CD4-positive, alpha-beta T cell treated with Interleukin-1 beta for 1 hour (primary cell): ENCODE measurements at places on chromosomes 16 and 17.

GRCh38 chr16:27379919-27380318 lies 22.1 kb upstream of the IL21R start:
- no peak for DNase-seq

GRCh38 chr17:43578699-43579565 lies 32.8 kb upstream of the ETV4 start:
- peak; percentile 29 for DNase-seq

GRCh38 chr17:41334385-41335305 lies 16.0 kb downstream of the KRT33A start:
- no peak for DNase-seq

DNA sequence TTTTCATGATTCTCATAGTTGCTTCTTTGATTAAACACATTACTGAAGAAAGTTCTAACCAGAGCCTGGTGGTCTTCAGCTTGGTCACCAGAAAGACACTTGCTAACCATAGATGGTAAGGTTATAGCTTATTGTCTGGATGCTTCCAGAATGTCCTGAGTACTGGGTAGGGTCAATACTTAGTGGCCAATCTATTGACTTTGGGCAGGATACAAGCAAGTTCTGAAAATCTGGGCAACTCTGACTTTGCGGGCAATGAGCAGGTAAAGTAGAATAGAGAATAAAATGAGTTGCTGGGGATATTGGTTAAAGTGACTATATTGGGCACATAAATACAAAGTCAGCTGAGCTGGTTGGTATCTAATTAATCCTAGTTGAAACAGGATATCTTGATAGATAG lies 63.0 kb downstream of the ABCA8 start:
- DNase-seq, result no peak
